ENCODE measurements at places on chromosomes 7 and 10.

- DNase-seq = no peak
Observed at GRCh38 chr10:65618126-65618525, 1307.7 kb upstream of the LRRTM3 start.

- no peak for DNase-seq
Observed at GRCh38 chr10:79418886-79419595, 26.4 kb downstream of the ZCCHC24 start.

DNA sequence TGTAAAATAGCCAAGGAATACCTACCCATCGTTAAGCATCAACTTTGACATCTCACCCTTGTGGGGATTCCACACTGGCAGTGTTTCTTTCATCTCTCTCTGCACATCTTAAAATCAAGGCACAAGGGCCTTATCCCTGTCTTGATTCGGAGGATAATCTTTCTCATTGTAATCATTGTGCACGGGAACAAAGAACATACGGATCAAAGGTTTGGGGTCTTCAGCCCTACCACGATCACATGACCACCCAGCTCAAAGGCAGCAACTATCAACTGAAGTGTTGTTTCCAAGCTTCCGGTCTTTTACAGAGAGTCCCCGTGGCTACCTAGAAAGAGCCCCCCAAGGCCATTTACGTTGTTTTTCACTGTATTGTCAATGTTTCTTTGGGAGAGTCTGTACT lies 11.9 kb downstream of the FGFBP3 start:
- DNase-seq = no peak

DNA sequence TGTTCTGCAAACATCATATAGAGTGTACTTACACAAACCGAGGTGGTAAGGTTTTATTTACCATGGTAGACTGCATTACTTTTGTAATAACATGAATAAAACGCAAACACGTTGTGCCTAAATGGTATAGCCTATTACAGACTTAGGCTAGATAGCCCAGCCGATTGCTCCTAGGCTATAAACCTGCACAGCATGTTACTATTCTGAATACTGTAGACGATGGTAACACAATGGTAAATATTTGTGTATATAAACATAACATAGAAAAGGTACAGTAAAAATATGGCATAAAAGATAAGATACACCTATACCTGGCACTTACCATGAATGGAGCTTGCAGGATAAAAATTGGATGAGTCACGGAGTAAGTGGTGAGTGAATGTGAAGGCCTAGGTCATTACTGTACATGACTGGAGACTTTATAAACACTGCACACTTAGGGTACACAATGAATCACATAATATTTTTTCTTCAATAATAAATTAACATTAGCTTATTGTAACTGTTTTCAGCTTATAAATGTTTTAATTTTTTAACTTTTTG lies 16.3 kb downstream of the AKR1D1 start:
- DNase-seq = no peak

- no peak for DNase-seq
Observed at GRCh38 chr7:91020636-91021385, 243.4 kb upstream of the FZD1 start.

- DNase-seq = no peak
Observed at GRCh38 chr7:39153647-39154046, 175.9 kb downstream of the POU6F2 start.

- no peak for DNase-seq
Observed at GRCh38 chr7:148507787-148508186, 82.8 kb upstream of the C7orf33 start.

GRCh38 chr10:23376229-23376655 lies 31.6 kb upstream of the C10orf67 start:
- no peak for DNase-seq

GRCh38 chr7:47100817-47101435 lies 481.0 kb downstream of the TNS3 start:
- peak; percentile 53 for DNase-seq

GRCh38 chr10:45470098-45471012 lies 96.3 kb downstream of the ALOX5 start:
- DNase-seq = peak; percentile 13

- no peak for DNase-seq
Observed at GRCh38 chr10:116741391-116742351, 695 bp downstream of the HSPA12A start.

DNA sequence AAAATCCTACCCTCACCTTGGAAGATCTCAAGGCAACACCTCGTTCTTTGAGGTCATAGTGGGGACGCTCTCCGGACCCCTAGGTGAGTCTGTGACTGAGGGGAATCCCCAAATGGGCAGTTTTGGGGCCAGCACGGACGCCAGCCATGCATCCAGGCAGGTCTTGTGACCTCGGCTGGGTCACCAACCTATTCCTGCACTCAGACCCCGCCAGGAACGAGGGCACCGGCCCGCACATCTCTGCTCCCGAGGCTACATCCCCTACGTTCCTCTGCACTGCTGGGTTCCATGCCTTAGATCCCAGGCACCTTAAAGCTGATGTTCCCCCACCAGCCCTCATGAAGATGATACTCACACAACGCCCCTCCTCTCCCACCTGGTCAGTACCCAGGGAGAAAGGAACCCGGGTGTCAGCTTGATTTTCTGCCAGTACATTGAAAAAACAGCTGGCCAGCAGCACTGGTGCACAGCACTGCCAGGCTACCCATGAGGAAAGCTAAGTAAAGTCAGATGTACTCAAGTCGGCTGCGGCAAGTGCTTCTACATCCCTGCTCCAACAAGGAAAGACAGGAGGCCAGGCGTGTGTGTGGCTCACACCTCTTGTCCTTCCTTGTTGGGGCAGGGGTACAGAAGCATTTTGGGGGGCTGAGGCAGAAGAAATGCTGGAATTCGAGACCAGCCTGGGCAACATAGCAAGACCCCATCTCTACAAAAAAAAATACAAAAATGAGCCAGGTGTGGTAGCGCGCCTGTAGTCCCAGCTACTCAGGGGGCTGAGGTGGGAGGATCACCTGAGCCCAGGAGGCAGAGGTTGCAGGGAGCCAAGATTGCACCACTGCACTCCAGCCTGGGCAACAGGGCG lies 48.1 kb downstream of the DIP2C start:
- no peak for DNase-seq

DNA sequence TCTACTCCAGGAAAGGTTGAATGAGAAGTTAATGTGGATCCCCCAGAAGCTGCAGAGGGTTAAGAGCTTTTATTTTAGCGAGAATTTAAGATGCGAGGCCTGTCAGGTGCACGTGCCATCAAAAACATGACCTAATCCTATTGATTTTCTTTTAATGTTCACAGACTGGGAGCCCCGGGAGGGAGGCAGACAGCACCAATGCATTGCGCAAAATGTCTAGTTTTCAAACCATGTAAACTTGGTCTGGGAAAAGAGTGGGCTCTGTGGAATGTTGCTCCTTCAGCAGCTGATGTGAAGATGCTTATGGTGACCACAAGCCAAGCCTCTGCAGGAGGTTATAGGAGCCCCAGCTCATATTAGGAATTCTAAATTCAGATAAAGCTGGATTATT lies 172.0 kb upstream of the ITGB1 start:
- no peak for DNase-seq

GRCh38 chr7:137480824-137481365 lies 137.4 kb upstream of the PTN start:
- DNase-seq = no peak

- DNase-seq = no peak
Observed at GRCh38 chr7:64312826-64313225, 935 bp upstream of the ZNF736 start.

DNA sequence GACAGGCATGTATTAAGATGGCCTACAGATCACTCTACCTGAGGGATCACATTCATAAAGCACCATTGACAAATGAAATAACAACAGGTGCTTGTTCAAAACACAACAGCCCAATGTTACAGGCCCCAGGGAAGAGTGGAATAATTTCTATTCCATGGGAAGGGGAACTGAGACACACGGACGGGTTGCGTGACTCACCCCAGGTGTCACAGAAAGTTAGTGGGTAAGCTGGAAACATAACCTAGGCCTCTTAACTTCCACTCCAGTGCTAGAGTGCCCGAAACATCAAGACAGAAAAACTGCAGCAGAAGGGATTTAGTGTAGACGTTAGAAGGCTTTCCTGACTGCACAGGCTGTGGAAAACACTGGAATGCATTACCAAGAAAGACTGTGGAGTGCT lies 48.3 kb downstream of the SLC37A3 start:
- DNase-seq = no peak

DNA sequence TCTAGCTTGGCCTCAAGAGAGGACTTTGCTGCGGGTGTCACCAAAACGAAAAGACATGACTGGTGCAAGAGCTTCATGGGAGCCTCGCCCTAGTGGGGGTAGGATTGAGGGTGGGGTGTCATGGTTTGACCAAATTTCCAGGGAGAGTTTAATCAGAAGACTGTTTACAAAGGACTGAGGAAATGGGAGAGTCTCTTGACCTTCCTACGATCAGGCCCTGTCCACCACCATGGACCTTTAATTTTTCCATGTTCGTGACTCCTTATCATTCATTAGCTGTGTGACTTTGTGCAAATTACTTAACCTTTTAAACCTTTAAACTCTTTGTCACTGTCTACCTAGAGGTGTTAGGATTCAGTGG lies 23.0 kb downstream of the AKR1E2 start:
- no peak for DNase-seq

DNA sequence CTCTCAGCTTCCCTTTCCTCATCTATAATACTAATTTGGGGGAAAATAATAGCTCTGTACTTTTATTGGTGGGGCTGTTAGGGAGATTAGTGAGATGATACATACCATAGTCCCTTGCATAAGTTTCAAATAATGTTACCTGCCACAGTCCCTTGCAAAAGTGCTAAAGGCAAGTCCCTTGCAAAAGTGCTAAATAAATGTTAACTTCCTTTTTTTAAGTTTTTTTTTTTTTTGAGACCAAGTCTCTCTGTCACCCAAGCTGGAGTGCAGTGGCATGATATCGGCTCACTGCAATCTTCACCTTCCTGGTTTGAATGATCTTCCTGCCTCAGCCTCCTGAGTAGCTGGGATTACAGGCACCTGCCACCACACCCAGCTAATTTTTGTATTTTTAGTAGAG lies 43.4 kb upstream of the SRGN start:
- DNase-seq = no peak

DNA sequence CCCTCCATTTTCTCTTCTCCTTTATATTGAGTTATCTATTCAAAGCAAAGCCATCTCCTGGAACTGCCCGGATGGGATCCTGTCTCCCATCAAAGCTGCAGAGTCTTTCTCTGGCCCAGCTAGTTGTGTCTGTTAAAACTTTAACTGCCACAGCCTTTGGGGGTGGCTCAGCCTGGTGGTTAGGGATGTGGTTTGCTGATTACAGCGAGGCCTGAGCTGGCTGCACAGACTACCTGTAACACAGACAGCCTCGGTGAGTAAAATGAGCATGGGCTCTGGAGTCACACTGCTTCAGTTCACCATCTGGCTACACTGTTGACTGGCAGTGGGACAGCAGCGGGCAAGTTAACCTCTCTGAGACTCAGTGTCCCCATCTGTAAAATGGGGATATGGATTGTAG lies 18.4 kb upstream of the HABP2 start:
- DNase-seq = no peak

Measured in fibroblast of the conjunctiva (primary cell).